Colonic mucosa (tissue), 4 donors: ENCODE measurements at places on chromosomes 4 and X. TPM values are rescaled to one million over a fixed set of nuclear protein-coding genes. Genes with fewer than 3 reads are reported as not detected.

Gene FGA
- total RNA-seq = 0.24 TPM

Gene PPP1R2C
- not detected for total RNA-seq

Gene TSPYL2
- total RNA-seq = 11.6 TPM

Gene DMD
- 24.5 TPM for total RNA-seq

Gene MAPK10
- total RNA-seq = 2.6 TPM

GRCh38 chrX:41703574-41704029 is 14.8 kb downstream of the GPR34 start:
- no peak overlapping the region for H3K4me3 ChIP-seq
- DNase-seq = no peak
- H3K27ac ChIP-seq = no peak overlapping the region
- H3K4me1 ChIP-seq = no peaks in the 10 kb centered on the region
- no peaks in the 10 kb centered on the region for H3K27me3 ChIP-seq

- no peak for DNase-seq
- no peak overlapping the region for H3K27ac ChIP-seq
- H3K36me3 ChIP-seq = no peaks in the 10 kb centered on the region
- no peak overlapping the region for H3K4me3 ChIP-seq
- H3K4me1 ChIP-seq = peaks cover 6% of the 10 kb centered on the region
Measured at GRCh38 chr4:3307060-3307459, 14.2 kb downstream of the RGS12 start.

DNA sequence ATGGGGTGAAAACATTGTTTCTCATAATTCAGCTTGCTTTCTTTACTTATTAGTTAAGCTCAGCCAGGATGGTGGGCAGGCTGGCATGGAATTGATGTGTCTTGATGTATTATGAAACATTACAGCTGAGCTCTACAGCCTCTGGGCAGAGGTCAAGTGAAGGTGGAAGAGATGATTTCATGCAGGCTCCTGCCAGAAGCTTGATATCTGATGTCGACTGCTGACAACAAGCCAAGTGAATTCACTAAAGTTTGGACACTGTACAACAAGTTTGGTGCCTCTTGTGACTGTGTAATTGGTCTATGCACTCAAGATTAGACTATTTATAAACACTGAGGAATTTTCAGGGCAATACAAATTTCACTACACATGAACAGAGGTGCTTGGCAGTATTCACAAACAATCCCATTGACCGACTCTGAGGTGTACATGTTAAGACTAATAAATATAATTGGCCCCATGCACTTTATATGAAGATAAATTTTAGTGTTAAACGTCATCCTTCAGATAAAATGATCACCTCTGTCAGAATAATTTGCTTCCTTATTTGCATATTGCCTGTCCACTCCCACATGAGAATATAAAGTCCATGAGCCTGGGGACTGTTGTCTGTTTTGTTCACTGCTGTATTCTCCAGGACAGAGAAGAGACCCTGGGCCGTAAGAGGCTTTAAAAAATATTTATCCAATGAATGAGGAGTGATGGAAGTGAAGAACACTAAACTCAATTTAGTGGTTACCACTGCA is 612.2 kb downstream of the IQCM start:
- H3K27me3 ChIP-seq = no peaks in the 10 kb centered on the region
- no peak overlapping the region for H3K4me3 ChIP-seq
- no peak overlapping the region for H3K27ac ChIP-seq
- no peak for DNase-seq
- no peaks in the 10 kb centered on the region for H3K36me3 ChIP-seq

GRCh38 chr4:145660064-145660463 is 19.9 kb upstream of the C4orf51 start:
- H3K27ac ChIP-seq = no peak overlapping the region
- H3K4me1 ChIP-seq = no peaks in the 10 kb centered on the region
- no peaks in the 10 kb centered on the region for H3K36me3 ChIP-seq

- H3K4me1 ChIP-seq = no peaks in the 10 kb centered on the region
- H3K27me3 ChIP-seq = no peaks in the 10 kb centered on the region
- no peak overlapping the region for H3K27ac ChIP-seq
- H3K4me3 ChIP-seq = no peak overlapping the region
- DNase-seq = no peak
- H3K36me3 ChIP-seq = no peaks in the 10 kb centered on the region
Measured at GRCh38 chr4:116520886-116521285, 564.5 kb downstream of the TRAM1L1 start.

- H3K4me3 ChIP-seq = no peak overlapping the region
- H3K27me3 ChIP-seq = no peaks in the 10 kb centered on the region
- no peak overlapping the region for H3K27ac ChIP-seq
- no peaks in the 10 kb centered on the region for H3K36me3 ChIP-seq
- no peak for DNase-seq
- H3K4me1 ChIP-seq = no peaks in the 10 kb centered on the region
Measured at GRCh38 chr4:184987493-184988031, 30.7 kb upstream of the HELT start.

DNA sequence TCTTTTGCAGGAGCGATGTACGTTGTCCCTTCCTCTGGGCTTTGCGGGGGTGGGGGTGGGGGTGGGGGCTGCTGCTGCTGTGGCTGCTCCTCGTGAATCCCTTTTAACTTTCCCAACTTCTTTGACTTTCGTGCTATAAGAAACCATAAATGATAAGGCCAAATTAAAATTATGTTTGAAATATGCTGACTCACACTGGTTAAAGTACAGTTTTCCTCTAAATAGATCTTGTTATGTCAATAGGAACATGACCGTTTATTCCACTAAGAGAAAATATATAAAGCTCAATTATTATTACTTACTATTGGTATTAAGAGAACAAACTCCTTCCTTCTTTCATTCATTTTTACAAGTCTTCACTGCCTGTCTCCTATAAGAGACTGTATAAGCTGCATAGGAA is 287.4 kb downstream of the NR3C2 start:
- DNase-seq = no peak
- H3K27me3 ChIP-seq = no peaks in the 10 kb centered on the region
- H3K4me3 ChIP-seq = no peak overlapping the region
- no peak overlapping the region for H3K27ac ChIP-seq
- no peaks in the 10 kb centered on the region for H3K36me3 ChIP-seq

DNA sequence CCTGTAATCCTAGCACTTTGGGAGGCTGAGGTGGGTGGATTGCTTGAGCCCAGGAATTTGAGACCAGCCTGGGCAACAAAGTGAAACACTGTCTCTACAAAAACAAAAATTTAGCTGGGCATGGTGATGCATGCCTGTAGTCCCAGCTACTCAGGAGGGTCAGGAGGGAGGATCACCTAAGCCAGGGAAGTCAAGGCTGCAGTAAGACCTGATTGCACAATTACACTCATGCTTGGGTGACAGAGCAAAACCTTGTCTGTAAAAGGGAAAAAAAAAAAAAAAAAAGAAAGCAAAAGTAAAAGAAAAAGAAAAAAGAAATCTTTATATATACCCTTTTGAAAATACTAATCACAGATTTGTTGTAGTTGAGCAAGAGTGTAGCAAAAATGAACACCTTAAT is 801.0 kb upstream of the IGFBP7 start:
- no peak overlapping the region for H3K27ac ChIP-seq
- no peaks in the 10 kb centered on the region for H3K36me3 ChIP-seq
- H3K27me3 ChIP-seq = no peaks in the 10 kb centered on the region
- H3K4me1 ChIP-seq = no peaks in the 10 kb centered on the region

- DNase-seq = no peak
- no peak overlapping the region for H3K4me3 ChIP-seq
- H3K27me3 ChIP-seq = no peaks in the 10 kb centered on the region
- H3K36me3 ChIP-seq = no peaks in the 10 kb centered on the region
Measured at GRCh38 chr4:145061318-145061920, 36.6 kb downstream of the ANAPC10 start.

DNA sequence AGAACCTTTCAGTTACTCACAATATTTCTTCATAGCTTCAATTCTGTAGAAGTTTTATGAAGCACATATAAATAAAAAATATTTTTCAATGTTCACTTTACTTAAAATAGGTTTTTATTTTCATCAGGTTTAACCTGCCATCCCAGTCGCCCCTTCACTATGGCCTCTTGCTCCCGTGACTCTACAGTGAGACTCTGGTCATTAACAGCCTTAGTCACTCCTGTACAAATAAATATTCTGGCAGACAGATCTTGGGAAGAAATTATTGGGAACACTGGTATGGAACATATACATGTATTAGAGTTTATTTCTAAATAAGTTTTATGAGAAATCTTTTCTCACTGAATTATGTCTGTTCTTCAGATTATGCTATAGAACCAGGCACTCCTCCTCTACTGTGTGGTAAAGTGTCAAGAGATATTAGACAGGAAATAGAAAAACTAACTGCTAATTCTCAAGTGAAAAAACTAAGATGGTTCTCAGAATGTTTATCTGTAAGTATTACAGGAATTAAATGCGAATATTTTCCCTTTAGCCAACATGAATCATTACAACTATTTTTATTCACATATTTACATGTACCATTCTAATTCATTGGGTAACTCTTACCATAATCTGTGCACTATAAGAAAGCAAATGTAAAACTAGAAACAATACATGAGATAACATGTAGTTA is 45.6 kb downstream of the SPATA4 start:
- H3K4me3 ChIP-seq = no peak overlapping the region
- DNase-seq = no peak
- H3K27me3 ChIP-seq = no peaks in the 10 kb centered on the region
- H3K36me3 ChIP-seq = no peaks in the 10 kb centered on the region
- H3K27ac ChIP-seq = no peak overlapping the region

DNA sequence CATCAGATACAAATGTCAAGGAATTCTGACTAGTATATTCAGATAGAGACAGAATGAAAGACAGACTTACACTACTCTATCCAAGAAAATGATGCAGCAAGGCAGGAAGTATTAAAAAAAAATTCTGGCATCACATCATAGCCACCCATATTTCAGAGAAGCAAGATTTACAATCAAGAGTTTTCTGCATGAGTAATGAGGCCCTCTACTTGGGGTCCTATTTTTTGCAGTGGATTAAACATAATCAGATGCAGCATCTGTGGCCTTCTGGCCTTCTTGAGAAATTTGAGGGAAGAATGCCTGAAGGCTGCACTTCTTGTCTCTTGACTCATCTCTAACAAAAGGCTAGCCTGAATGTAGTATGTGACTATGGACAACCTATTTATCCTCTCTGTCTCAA is 48.2 kb upstream of the SLIT2 start:
- H3K4me1 ChIP-seq = no peaks in the 10 kb centered on the region
- H3K27ac ChIP-seq = no peak overlapping the region
- H3K27me3 ChIP-seq = no peaks in the 10 kb centered on the region
- no peak for DNase-seq

DNA sequence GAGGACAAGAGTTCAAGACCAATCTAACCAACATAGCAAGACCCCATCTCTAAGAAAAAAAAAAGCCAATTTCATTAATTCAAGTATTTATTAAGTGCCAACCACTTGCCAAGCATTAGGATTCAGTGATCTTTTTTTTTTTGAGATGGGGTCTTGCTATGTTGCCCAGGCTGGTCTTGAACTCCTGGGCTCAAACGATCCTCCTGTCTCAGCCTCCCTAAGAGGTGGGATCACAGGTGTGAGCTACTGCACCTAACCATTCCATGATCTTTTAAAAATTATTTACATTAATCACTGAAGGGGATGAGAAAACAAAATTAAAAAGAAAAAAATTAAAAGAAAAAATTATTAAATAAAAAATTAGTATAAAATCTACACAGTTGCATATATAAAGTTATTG is 24.4 kb downstream of the HELQ start:
- DNase-seq = no peak
- no peaks in the 10 kb centered on the region for H3K27me3 ChIP-seq
- H3K4me1 ChIP-seq = no peaks in the 10 kb centered on the region
- no peaks in the 10 kb centered on the region for H3K36me3 ChIP-seq
- no peak overlapping the region for H3K27ac ChIP-seq

GRCh38 chrX:74492720-74493201 is 71.5 kb downstream of the SLC16A2 start:
- no peak for DNase-seq
- no peak overlapping the region for H3K4me3 ChIP-seq
- no peaks in the 10 kb centered on the region for H3K4me1 ChIP-seq
- no peaks in the 10 kb centered on the region for H3K36me3 ChIP-seq
- peaks cover 3% of the 10 kb centered on the region for H3K27me3 ChIP-seq
- no peak overlapping the region for H3K27ac ChIP-seq

DNA sequence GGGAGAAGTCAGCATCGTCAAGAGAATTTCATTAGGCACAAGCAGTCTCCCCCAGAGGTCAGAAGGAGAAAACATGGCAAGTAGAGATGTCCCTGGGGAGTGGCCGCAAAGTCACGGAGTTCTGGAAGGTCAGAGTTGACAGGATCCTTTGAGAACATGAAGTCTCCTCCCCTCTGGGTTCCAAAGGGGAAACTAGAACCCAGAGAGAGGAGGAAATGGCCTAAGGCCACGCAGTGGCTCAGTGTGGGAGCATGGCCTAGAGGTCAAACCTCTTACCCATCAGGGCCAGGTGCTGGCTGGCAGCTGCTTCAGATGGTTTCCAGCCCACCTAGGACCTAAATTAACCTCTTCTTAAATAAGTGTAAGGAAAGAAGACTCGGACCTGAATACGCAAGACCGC is 884 bp downstream of the IDH3G start:
- no peaks in the 10 kb centered on the region for H3K27me3 ChIP-seq
- peak overlapping the region; percentile 69 for H3K4me3 ChIP-seq
- peaks cover 6% of the 10 kb centered on the region for H3K4me1 ChIP-seq
- DNase-seq = peak; percentile 30

DNA sequence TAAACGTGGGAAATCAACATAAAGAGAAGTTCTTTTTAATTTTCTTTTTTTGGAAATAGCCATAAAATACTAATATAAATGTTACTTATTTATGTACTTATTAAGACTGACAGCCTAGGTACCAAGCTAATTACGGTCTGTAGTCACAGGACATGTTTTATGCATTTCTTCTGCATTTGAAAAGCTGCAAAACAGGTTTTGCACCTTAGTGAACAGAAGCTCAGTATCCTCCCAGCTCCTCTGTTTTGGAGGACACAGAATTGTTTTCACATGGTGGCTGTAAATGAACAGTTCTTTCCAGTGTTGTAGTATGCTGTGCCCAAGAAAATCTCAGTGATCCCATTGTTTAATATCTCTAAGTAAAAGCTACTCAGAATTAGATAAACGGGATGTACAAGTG is 1788.0 kb upstream of the TENM3 start:
- no peak overlapping the region for H3K27ac ChIP-seq
- no peaks in the 10 kb centered on the region for H3K36me3 ChIP-seq
